Mesothelial cell of epicardium (in vitro differentiated cells): ENCODE measurements at places on chromosomes 7 and 10. TPM values are rescaled to one million over a fixed set of nuclear protein-coding genes. Genes with fewer than 3 reads are reported as not detected.

GRCh38 chr7:135448753-135449152, 61.1 kb downstream of the CNOT4 start:
- H3K27me3 ChIP-seq, result no peaks in the 10 kb centered on the region
- peaks cover 7% of the 10 kb centered on the region for H3K4me1 ChIP-seq
- DNase-seq, result no peak
- no peak overlapping the region for H3K27ac ChIP-seq

GRCh38 chr7:30873207-30873606, 38.4 kb upstream of the AQP1 start:
- H3K4me3 ChIP-seq, result no peak overlapping the region
- H3K27ac ChIP-seq, result no peak overlapping the region
- no peaks in the 10 kb centered on the region for H3K4me1 ChIP-seq

DNA sequence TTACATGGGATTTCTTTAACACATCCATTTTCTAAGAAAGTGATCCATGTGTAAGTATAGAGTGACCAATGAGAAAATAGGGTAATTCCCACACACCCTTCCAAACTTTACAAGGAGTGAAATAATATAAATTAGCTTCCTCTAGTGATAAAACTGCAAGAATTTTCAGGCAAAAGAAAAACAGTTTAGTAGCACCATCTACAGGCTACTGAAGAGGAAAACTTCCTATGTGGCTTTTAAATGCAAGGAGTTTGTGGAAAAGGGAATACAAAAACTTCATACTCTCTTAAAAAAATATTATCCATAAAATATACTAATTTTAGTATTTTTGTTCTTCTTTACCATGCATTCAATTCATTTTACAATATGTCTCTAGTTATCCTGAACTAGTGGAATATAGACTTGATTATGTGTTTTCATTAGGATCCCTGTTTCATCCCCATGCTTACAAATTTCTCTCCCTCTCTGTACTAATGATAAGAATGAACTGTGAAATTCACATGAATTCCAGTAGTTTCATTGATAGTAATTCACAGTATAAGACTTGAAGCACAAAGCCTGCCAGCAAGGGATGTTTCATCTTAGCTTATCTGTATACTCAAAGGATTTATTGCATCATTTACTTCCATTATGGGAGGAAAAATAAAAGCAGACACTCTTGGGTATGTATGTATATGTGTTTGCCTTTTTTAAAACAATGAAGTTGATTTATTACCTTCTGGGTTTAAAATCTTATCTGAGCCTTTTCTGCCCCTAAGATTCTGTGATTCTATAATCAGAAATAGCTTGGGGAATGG, 442.9 kb downstream of the AUTS2 start:
- no peaks in the 10 kb centered on the region for H3K36me3 ChIP-seq
- DNase-seq, result no peak
- peaks cover 48% of the 10 kb centered on the region for H3K4me1 ChIP-seq
- no peaks in the 10 kb centered on the region for H3K27me3 ChIP-seq

Gene ENTPD1
- 1.1 to 1.5 TPM (median 1.2 TPM) in 3 replicates for total RNA-seq

DNA sequence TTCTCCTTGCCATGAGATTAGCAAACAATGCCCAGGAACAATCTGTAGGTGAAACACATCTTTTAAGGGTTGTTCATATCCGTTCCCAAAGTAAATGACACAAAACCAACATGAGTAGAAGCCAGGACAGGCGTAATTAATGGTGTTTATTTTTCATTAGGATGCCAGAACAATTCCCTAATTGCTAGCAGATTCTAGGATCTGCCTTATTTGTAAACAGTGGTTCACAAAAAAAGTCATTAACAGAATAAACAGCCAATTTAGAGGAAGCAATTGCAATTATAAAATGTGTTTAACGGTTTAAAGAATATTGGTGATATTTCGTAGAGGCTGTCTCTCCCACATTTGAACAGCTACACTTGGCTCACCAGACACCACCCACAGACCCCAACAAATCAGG, 250.6 kb upstream of the GPR26 start:
- no peaks in the 10 kb centered on the region for H3K4me1 ChIP-seq
- no peak overlapping the region for H3K4me3 ChIP-seq
- peaks cover 93% of the 10 kb centered on the region for H3K27me3 ChIP-seq
- DNase-seq, result no peak

DNA sequence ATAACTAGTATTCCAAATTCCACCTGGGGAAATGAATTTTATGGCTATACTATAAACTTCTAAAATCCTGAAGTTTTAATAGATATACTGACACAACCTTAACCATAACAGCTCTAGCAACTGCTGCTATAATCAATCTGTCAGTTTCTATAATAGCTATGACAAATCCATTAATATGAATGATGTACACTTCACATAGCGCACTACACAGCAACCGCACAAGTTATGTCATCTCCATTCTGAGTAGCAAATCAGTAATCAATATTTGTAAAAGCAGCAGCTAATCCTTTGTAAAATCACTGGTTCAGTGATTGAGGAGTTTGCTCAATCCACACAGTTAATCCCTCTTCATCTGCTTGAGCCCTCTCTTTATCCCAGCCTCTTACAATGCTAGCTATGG, 105.3 kb downstream of the SKAP2 start:
- no peaks in the 10 kb centered on the region for H3K27me3 ChIP-seq
- peaks cover 10% of the 10 kb centered on the region for H3K4me1 ChIP-seq
- H3K4me3 ChIP-seq, result no peak overlapping the region
- no peak for DNase-seq
- no peak overlapping the region for H3K27ac ChIP-seq

DNA sequence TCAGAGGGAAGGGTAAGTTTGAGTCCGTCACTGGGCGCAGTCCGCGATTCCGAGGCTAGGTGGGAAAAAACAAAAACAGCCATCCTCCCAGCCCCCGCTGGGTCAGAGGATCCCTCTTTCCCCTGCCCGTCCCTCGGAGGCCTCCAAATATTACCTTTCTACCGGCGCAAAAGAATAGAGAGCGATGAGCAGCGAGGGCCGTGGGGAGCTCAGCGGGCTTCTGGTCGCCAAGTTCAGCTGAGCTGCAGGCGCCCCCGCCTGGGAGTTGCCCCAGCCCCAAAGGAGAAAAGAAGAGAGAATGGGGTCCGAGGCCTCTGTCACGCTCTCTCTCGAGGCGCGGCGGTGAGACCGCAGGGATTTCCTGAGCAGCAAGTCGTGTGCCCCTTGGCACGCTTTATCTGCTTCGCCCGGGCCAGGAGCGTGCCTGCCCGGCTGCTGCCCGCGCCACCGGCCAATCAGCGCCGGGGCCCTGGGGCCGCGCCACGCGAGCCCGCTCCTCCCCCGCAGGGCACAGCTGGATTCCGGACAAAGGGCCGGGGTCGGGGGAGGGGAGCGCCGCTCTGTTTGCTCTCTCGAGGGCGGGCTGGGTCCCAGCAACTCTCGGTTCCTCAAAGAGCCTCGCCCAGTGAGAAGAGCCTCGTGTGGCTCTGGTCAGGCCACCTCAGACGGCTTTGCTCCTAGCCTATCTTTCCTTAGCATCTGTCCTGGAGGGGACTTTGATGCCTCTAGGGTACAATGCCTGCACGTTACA, at the start of gene NEUROG3:
TSS of gene NEUROG3 (minus strand) at position 367 of the 751 bp plus-strand sequence. CDS start 379 bp downstream, outside the sequence.
- peaks cover 8% of the 10 kb centered on the region for H3K4me1 ChIP-seq
- no peak for DNase-seq

Gene SLC26A3
- not detected in 3 replicates for total RNA-seq

- no peak overlapping the region for H3K4me3 ChIP-seq
- no peak for DNase-seq
- H3K36me3 ChIP-seq, result no peaks in the 10 kb centered on the region
- H3K4me1 ChIP-seq, result peaks cover 5% of the 10 kb centered on the region
- H3K27ac ChIP-seq, result no peak overlapping the region
These were observed 72.9 kb downstream of the ZFAND4 start for GRCh38 chr10:45599646-45600045.

GRCh38 chr7:51356849-51357516, 40.4 kb upstream of the COBL start:
- H3K4me3 ChIP-seq, result no peak overlapping the region
- no peak for DNase-seq
- H3K4me1 ChIP-seq, result no peaks in the 10 kb centered on the region
